Fibroblast of upper back skin (primary cell): ENCODE measurements at places on chromosomes 6 and 20.
A peak's percentile ranks its signal among the peaks of the same experiment; 100 is the strongest.

DNA sequence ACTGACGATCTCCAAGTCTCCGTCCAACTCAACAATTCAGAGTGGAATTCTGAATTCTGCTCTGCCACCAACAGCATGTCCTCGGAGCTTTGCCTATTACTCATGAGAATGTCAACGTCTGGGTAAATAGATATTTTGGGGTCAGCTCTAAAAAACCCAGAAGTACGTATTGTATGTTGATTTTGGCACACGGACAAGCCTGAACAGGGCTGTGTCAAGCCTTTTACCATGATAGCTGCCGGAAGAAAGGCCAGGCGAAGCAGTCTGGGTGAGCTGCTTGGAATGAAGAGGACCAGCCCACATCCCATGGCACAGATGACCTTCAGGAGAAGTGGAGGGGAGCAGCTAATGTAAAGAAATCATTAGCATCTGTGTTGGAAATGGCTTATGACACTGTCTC is 88.0 kb upstream of the JAG1 start:
- peak; percentile 49 for DNase-seq

- no peak for DNase-seq
These were observed 39.5 kb upstream of the SLC22A2 start for GRCh38 chr6:160298121-160298520.

DNA sequence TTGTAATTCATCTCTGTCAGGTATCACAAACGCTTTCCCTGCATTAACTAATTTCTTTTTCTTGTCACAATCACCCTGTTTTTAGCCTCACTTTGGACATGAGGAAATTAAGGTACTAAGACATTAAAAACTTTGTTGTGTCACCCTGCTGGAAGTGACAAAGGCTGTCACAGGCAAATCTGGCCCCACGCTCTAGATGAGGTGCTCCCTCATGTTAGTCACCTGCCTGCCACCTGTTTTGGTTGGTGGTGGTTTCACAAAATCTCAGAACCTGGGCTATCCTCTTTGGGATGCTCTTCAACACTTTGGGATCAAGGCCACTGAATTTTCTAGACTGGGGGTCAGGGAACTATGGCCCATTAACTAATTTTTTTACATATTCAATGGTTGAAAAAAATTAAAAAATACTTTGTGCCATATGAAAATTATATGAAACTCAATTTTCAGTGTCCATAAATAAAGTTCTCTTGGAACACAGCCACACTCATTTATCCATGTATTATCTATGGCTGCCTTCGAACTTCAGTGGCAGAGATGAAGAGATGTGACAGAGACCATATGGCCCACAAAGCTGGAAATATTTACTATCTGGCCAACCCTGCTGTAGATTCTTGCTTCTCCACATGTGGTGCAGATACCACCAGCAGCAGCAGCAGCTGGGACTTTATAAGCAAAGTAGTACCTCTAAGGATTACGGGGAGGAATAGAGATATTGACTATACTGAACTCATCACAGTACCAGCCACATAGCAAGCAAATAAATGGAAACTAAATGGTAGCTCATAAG is 16.1 kb upstream of the TNFAIP3 start:
- DNase-seq = no peak

GRCh38 chr6:169984181-169985120 is 233.0 kb downstream of the ERMARD start:
- DNase-seq = no peak

DNA sequence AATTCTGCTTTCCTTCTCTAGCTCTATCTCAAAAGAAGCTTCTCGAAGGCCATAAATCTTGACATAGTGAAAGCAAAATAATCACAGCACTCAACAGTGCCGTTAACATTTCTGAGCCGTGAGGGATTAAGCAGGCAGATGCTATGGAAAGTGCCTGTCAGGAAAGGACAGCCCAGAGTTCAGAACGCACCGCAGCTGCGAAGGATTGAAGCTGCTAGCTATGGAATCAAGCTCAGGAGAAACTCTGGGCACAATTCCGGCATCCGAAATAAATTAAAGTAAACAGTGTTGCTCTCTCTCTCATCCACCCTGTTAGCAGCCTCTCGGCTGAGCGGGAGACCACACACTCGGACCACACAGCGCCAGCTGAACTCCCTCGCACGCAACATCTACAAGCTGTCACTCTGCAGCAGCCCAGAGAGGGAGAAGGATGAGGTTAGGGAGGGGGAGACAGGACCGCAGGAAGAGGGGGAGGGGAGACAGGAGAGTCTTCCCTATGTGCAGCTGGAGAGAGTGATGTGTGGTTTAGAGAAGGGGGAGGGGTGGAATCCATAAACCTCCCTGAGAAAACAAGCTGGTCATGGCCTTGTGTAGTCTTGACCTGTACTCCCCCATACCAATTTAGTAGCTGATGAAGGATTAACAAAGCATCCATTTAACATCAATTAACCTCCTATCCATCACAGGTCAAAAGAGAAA is 9.0 kb downstream of the EXOC2 start:
- peak; percentile 98 for DNase-seq

GRCh38 chr20:17827759-17828559 is 128.2 kb downstream of the BANF2 start:
- no peak for DNase-seq

- no peak for DNase-seq
These were observed 54.8 kb downstream of the MEI4 start for GRCh38 chr6:77707603-77708002.

GRCh38 chr6:143034689-143035334 is 25.9 kb upstream of the AIG1 start:
- DNase-seq = no peak

- DNase-seq = no peak
These were observed 8.9 kb downstream of the KCNK15 start for GRCh38 chr20:44754554-44754953.

GRCh38 chr6:146819596-146820320 is 221.0 kb downstream of the ADGB start:
- DNase-seq = peak; percentile 13

- no peak for DNase-seq
These were observed 265.3 kb downstream of the ARHGAP18 start for GRCh38 chr6:129444683-129445082.

DNA sequence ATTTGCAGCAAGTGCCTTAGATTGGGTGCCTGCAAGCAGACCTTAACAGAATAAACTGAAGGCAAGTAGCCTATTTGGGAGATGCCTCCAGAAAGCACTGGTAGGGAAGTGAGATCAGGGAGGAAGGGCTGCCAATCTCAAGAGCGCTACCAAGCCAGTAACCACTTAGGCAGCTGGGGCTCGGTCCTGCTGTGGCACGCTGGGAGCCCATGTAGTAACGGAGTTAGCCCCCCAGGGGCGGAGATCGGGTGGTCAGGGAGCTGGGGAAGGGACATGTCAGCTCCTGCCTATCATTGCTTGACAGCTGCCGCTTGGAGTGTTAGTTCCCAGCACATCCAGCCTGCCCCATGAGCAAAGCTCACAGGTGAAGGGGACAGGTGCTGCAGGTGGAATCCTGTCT is 127.0 kb downstream of the CEBPB start:
- DNase-seq = no peak

- DNase-seq = peak; percentile 79
These were observed 80.0 kb upstream of the TOP1 start for GRCh38 chr20:40948465-40949267.

- no peak for DNase-seq
These were observed 919.6 kb downstream of the KIF16B start for GRCh38 chr20:15653396-15654207.

DNA sequence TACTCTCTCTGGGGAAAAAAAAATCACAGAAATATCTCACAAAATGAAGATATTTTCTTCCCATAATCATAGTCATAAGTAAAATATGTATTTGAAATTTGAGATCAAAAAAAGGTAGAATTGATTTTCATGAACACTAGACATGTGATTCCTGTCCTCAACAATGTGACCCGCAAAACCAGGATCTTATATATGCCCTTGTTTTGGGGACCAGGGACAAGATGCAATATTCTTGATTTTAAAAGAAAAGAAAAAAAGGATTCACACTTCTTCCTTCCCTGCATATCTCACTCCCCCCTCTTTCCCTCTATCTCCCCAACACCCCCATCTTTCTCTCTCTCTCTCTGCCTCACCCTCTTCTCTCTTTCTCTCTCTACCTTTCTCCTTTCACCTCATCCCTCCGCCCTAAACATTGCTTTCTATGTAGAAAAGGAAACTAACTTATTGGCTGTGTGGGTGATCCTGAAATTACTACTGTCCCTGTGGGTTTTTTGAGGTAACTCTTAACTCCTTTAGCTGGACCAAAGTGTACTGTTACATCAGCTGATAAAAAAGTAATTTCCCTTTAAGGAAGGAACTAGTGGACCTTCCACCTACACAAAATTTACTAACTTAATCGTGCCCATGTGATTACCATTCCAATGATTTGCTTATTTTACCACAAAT is 85.6 kb downstream of the AIG1 start:
- no peak for DNase-seq

DNA sequence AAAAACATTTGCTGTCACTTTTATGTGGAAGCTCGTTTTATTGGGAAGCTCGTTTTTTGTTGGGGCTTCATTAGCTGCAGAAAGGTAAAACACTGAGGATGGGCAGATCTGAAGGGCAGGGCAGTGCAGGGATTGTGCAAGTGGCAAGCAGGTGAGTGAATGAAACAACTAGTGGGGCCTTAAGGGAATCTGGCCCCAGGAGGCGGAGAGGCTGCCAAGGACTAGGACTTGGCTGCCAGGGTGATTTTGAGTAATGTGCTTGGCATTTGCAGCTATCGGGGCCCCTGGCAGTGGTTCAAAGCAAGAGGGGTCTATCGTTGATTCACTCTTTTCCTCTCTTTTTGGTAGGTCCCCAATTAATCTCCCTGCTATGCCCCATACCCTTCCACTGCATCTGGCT is 11.5 kb downstream of the IL22RA2 start:
- DNase-seq = no peak

DNA sequence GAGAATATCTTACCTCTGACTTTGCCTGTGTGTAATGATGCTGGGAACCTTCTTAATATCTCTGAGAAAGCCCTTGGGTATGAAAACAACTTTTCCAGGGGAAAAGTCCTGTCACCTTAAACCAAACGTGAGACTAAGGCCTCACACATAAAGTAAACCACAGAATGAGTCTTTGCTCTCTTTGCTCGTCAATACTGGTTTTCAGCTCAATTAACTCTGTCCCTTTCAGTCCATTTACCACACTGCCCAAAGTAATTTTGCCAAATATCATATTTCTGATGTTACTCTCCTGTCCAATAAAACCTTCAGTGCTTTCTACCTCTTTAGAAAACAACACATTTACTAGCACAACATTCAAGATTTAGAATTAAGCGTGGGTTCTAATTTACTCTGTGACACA is 100.5 kb upstream of the HMGCLL1 start:
- DNase-seq = no peak

DNA sequence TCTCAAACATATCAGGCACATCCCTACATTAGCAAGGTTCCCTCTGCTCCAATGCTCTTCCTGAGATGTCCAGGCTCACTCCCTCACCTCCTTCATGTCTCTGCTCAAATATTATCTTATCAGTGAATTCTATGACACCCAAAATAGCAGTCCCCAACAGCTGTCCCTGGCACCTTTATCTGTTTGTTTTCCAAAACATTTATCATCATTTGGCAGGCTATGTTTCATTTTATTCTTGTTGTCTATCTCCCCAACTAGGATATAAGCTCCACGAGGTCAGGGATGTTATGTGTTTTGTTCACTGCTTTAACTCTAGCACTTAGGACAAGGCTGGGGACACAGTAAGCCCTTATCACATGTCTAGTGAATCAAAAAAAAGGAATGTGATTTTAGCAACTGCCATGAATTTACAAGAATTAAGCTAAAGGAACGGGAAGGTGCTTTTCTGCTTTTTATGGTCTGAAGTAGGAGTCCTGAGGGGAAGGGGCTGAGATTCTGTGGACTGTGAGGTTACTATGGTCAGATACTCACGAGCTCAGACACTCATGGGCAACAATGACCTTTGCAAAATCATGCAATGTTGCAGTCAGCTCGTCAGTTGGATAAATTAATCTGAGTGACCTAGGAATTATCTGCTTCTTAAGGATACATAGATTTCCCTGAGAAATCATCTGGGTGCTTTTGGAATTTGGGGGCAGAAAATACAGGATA is 1.9 kb upstream of the IL22RA2 start:
- no peak for DNase-seq

DNA sequence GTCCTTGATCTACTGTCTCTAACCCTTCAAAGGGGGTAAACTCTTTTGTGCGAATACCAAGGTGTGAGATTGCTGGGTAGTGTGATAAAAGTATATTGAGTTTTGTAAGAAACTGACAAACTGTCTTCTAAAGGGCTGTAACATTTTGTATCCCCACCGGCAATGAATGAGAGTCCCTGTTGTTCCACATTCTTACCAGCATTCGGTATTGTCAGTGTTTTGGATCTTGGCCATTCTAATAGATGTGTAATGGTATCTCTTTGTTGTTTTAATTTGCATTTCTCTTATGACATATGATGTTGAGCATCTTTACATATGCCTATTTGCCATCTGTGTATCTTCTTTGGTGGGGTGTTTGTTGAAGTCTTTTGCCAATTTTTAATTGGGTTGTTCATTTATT is 1090.7 kb downstream of the KIF16B start:
- no peak for DNase-seq

- DNase-seq = no peak
These were observed 13.5 kb downstream of the CCR6 start for GRCh38 chr6:167136376-167136775.

GRCh38 chr6:76615395-76615794 is 542.9 kb upstream of the IMPG1 start:
- DNase-seq = no peak

- no peak for DNase-seq
These were observed 110.7 kb downstream of the DST start for GRCh38 chr6:56531839-56532595.

DNA sequence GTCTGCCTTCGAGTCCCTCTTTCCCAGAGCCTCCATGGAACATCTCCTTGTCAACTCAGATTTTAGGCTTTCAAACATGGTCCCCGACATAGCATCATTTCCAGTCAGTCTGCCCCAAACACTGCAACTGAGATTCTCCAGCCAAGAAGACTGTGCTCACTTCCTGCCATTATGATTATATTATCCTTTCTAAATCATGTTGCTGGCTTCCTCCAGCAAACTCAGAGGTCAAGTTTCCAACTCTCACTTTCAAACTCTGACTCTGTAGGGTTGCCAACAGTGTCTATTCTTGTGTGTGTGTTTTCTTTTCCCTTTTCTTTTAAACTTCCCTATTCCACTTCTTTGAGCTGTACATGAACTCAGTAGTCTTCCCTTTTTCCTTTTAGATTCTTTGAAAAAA is 61.2 kb upstream of the TRAF3IP2 start:
- DNase-seq = no peak

GRCh38 chr6:106525107-106525881 is 104.0 kb downstream of the RTN4IP1 start:
- DNase-seq = no peak

DNA sequence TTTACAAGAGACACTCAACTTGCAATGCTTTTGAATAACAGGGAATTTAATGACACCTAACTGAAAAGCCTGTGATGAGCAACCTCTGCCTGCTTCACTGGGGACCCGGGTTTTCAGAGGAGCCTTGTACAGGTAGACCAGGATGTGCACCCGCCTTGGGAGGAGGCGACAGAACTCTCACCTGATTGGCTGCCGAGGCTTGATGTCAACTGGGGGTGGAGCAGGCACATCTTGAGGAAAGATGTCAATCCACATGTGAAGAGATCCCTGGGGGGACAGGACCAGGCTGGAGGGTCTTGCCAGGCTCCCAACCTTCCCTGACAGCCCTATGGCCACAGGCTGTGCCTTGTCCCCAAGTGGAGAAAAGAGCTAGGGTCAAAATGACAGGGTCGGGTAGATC is 19.8 kb downstream of the ERGIC3 start:
- no peak for DNase-seq
